ENCODE measurements at places on chromosomes 6 and 20.

- DNase-seq = no peak
Measured at GRCh38 chr6:53960311-53960710, 150.9 kb upstream of the MLIP start.

GRCh38 chr6:42349753-42350511 is 101.8 kb downstream of the TRERF1 start:
- DNase-seq = peak; percentile 62

DNA sequence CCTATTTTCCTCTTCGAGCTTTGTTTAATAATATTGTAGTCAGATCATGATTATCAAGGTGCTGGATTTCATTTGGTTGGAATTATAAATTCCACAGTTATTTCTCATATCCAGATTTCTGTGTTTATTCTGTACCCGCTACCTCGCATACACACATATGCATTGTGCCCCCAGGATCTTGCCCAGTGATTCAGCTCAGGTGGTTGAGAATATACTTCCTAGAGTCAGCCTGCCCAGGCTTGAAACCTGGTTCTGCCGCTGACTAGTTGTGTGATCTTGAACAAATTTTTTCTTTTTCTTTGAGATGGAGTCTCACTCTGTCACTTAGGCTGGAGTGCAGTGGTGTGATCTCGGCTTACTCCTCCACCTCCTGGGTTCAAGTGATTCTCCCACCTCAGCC is 14.7 kb downstream of the GINM1 start:
- DNase-seq = no peak

GRCh38 chr20:24297993-24298392 is 171.4 kb upstream of the SYNDIG1 start:
- peak; percentile 18 for DNase-seq

GRCh38 chr6:44649365-44650025 is 262.0 kb downstream of the CDC5L start:
- no peak for DNase-seq

- DNase-seq = no peak
Measured at GRCh38 chr6:17491416-17492142, 98.2 kb downstream of the CAP2 start.

- peak; percentile 98 for DNase-seq
Measured at GRCh38 chr6:36027501-36028087, at the start of gene MAPK14. MAPK14 (plus strand) TSS chr6:36027808; CDS start chr6:36028158, 350 bp downstream.

DNA sequence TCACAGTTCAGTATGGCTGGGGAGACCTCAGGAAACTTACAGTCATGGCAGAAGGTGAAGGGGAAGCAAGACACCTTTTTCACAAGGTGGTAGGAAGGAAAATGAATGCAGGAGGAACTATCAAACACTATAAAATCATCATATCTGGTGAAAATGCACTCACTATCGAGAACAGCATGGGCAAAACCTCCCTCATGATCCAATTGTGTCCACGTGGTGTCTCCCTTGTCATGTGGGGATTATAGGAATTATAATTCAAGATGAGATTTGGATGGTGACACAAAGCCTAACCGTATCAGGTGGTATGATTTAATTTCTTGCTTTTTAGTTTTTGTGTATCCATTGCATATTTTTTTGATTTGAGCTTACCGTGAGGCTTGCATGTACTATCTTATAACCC is 133.2 kb upstream of the SYNCRIP start:
- DNase-seq = no peak

DNA sequence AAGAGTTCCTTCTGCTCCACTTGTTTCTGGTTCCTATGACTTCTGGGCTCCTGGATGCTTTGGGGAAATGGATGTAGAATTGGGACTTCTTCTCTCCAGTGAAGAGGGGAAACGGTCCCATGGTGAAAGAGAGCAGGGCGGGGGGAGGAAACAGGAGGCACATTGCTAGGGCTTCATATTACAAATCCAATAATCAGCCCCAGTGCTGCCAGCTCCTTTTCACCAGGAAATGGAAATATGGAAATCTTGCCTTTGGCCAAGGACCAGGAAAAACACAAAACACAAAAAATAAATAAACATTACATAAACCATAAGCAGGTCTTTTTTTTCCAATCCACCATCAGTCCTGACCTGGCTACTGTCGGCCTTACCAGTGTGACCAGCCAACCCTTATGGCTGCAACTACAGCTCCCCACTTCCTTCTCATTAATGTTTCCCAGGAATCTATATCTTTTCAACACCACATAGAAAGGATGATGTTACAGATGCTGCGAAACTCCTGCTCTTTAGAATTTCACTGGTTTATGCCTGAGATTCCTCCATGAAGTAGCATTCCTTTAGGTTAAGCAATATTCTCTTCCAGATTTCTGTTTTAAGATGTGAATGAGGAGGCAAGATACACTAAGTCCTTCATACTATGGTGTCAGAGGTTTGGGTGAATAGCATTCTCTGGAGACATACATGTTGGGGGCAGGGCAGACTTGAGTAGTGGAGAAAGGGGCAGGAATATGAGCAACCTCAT is 2.0 kb downstream of the PI3 start:
- no peak for DNase-seq

DNA sequence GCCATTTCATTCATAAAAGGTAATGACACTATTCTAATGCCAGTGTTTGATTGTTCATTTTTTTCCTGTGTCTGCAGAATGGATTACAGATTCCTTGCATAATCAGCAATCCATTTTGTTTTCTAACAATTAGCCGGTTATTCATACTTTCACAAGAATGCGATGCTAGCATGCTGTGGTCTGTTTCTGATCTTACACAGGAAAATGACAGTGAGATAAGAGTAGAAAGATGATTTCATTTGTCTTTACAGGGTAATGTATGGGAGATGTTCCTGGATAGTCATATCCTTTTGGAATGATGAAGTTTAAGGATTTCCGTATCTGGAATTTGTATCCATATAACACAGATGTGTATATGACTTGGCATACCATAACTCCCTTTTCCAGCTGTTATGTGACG is 207.3 kb downstream of the FARS2 start:
- no peak for DNase-seq

DNA sequence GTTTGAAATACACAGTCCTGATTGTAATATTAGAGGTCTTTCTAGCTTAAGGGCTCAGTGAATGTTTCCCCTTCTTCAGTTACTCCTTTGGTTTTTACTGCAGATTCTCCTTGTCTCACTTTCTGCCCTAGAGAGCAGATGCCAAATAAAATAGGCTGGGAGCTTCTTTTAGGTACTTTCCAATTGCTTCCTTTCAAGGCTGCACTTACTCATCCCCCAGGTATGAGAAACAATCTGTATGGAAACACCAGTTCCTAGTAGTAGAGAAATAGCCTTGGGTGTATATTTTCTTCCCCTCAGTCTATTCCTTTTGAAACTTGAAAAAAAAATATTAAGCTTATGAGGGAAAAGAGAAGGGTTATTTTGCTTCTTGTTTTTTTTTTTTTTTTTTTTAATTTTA is 139.7 kb downstream of the PAK5 start:
- no peak for DNase-seq

GRCh38 chr20:18694071-18694470 is 106.2 kb downstream of the DTD1 start:
- no peak for DNase-seq

GRCh38 chr6:86152546-86152945 is 509.9 kb upstream of the SYNCRIP start:
- DNase-seq = no peak

DNA sequence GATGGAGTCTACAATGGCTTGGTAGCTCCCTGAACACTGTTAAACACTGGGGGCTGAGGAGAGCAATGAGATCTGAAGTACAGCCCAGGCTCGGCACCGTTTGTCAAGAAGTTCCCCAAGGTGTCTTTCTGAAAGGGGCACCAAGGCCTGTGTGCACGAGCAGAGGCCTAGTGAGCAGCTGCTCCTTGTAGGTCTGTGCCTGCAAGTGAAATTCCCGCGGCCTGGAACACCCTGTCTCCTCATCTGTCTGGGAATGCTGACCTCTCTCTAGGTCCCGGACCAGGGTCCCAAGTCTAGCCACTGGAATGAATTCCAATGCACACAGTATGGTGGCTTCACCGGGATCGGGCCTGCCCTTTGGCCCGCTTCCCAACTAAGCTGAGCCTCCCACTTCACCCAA is 134.8 kb downstream of the FOXC1 start:
- no peak for DNase-seq

- no peak for DNase-seq
Measured at GRCh38 chr6:143176090-143177021, 115.7 kb downstream of the AIG1 start.

GRCh38 chr20:58078741-58079522 is 149.5 kb downstream of the ANKRD60 start:
- no peak for DNase-seq

DNA sequence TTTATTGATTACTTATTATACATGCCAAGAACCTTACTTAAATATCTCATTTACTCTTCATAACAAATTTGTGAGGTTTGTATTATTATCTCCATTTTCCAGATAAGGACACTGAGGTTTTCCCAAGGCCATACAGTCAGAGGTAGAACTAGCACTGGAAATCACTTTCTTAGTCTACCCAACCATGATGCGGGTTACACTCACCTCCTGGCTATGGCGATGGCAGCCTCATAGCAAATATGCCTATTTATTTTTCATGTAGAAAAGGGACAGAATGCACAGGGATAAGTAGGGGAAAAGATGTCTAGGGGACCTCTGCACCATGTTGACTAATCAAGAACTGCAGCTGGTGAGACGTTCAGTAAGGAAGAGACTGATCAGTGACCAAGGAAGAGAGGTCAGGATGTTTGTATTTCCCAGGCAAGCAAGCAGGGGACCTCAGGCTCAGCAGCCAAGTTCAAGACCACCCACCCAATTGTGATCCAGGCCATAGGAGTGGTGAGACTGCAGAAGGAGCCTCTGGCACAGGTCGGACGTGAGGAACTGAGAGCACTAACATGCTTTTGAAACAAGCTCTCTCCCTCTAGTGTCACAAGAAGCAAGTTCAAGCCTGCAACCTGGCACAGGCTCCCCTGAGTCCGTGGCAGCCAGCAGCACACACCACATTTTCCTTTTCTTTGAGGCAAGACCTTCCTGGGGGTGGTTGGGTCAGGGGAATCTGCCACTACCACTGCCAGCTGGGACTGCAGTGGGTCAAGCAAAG is 97.8 kb downstream of the GMPR start:
- DNase-seq = peak; percentile 11

GRCh38 chr6:85115876-85116275 is 334.0 kb upstream of the NT5E start:
- DNase-seq = no peak

DNA sequence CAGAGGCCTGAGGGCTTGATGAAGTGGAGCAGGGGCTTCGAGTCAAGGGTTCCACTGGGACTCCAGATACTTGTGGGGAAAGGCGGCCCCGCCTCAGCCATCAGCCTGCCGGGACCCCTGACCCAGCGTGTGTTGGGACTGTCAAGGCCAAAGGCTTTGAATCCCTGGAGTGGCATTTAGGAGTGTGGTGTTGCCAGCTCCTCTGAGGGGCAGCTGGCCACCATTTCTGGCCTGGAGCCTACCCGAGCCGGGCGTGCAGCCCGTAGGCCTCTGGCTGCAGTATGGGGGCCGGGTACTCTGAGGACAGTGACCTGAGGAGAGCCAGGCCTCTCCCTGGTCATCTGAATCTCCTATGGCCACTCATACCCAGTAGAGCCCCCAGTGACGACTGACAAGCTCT is 40.0 kb downstream of the RRBP1 start:
- no peak for DNase-seq

DNA sequence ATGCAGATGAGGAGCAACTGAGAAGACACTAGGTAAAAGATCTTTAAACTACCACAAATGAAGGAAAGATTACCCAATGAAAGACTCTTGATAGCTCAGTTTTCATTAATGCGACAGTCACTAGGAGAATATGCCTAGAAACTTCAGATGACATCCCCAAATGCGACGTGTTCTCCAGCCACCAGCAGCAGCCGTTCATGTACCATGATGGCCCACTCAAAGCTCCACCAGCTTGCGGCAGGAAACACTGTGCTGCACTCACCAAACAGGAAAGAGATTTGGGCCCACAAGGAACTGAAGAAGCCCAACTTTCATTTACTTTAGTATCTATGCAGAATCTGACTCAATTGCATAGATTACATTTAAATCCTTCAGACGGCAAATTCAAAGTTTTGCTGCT is 7.5 kb downstream of the DIDO1 start:
- no peak for DNase-seq

DNA sequence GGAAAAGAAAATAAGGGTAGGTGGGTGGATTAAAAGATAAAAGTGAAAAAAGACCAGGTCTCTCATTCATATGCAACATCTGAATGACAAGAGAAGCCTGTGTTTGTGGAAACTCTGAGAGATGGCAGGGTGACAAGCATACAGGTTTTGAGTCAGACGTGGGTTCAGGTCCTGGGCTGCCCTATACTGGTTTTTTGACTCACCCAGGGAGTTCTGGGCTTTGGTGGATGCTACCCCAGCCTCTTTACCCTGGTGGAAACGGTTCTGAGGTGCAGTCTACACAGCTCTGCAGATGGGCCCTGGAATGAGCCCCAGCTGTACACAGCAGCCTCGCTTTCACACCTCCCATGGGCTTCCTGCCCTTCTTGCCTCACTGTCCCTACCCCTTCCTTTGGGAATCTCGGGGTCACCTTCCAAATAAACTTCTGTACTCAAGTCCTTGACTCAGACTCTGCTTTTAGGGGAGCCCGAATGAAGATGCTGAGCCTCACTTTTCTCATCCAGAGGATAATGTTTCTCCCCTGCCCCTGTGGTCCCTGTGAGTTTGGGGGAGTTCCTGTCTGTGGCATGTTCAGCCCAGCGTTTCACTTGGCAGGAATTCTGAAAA is 77.7 kb upstream of the CLDN20 start:
- DNase-seq = no peak

DNA sequence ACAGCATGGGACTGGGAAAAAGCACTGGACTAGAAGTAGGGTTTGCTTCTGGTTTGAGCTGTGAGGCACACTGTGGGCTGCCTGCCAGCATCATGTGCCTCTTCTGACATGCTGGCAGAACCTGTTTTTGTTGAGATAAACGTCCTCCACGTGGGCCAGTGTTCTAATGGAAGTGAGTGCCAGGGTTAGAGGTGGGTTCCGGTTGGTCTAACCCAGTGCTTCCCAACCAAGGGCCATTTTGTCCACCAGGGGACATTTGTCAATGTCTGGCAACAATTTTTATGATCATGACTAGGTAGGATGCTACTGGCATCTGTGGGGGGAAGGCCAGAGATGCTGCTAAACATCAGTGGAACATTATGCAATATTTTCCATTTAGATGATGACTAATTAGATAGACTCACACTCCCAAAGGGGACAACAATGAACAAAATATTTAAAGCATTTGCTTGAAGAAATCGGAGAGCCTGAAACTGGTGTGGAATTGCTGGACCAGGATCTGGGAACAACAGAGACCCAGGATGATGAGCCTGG is 7.8 kb upstream of the APMAP start:
- no peak for DNase-seq

DNA sequence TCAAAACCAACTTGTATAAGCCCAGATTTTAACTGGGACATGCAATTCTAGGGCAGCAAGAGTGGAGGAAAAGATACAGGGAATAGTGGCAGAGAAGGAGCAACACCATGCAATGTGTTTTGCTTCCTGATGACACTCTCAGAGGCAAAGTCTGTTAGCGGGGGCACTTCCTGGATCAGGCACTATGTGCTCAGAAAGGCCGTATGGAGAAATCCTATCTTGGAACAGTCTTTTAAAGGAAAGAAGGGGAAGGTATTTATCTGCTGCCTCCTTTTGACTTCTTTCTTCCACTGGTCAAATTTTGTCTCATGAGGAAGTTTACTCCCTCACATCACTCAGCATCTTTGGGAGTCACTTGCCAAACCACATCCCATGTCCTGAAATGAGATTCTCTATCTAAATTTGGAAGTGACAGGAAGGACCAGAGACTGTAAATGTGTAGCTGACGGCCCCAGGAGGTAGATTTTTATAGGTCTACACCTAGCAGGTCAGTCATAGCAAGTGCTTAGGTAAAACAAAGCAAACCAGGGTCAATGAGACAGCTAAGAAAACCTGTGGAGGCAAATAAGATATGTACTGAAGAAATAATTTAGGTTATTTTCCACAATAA is 91.7 kb upstream of the ELOVL5 start:
- DNase-seq = no peak
